ENCODE measurements at places on chromosomes 7 and 10. TPM values are rescaled to one million over a fixed set of nuclear protein-coding genes. Genes with fewer than 3 reads are reported as not detected.

- H3K4me3 ChIP-seq: no peak overlapping the region
- no peaks in the 10 kb centered on the region for H3K4me1 ChIP-seq
- no peak overlapping the region for H3K27ac ChIP-seq
- H3K27me3 ChIP-seq: peaks cover 3% of the 10 kb centered on the region
Measured at GRCh38 chr7:105408791-105409410, 20.2 kb upstream of the SRPK2 start.

GRCh38 chr10:125720002-125720382 is 483 bp downstream of the EDRF1 start:
- peak overlapping the region; percentile 96 for H3K27ac ChIP-seq
- H3K4me3 ChIP-seq: peak overlapping the region; percentile 98
- peaks cover 5% of the 10 kb centered on the region for H3K27me3 ChIP-seq
- peaks cover 14% of the 10 kb centered on the region for H3K36me3 ChIP-seq

GRCh38 chr10:85067955-85068354 is 739.6 kb downstream of the CCSER2 start:
- H3K4me3 ChIP-seq: no peak overlapping the region
- no peaks in the 10 kb centered on the region for H3K36me3 ChIP-seq
- no peak overlapping the region for H3K27ac ChIP-seq
- DNase-seq: no peak

DNA sequence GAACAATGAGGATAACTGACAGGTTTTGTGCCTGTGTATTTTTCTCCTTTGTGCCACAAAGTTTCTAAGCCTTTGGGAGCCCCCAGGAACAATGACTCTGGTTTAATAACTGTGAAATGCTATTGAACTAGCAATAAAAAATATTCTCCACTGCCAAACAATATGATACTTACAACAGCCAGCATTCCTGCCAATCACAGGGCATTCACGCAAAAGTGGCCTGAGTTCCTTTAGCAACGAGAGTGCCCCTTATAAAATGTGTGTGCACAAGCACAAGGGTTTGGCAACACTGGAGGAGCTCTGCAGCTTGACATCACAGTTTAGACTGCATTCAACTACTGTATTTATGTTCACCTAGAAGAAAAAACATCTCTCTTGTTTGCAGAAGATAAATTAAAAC is 412.9 kb upstream of the NFE2L3 start:
- no peaks in the 10 kb centered on the region for H3K36me3 ChIP-seq
- no peak overlapping the region for H3K27ac ChIP-seq

GRCh38 chr10:130806426-130806825 is 505.1 kb downstream of the TCERG1L start:
- no peaks in the 10 kb centered on the region for H3K4me1 ChIP-seq
- no peaks in the 10 kb centered on the region for H3K27me3 ChIP-seq
- no peaks in the 10 kb centered on the region for H3K36me3 ChIP-seq
- no peak for DNase-seq

DNA sequence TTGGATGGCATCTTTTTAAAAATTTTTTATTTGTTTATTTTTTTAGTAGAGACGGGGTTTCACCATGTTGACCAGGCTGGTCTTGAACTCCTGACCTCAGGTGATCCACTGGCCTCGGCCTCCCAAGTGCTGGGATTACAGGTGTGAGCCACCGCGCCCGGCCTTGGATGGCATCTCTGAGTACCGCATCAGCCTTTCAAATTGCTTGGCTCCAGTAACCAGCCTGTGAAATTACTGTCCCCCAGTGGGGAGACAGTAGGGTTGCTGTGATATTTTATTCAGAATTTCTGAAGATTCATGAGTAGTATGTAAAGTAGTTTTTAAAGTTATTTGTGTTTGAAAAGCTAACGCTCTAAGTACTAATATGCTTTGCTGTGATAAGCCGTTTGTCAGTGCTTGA is 1.2 kb downstream of the NUB1 start:
- H3K36me3 ChIP-seq: peaks cover 4% of the 10 kb centered on the region
- peak overlapping the region; percentile 90 for H3K4me3 ChIP-seq
- H3K4me1 ChIP-seq: peaks cover 29% of the 10 kb centered on the region
- H3K27me3 ChIP-seq: peaks cover 6% of the 10 kb centered on the region
- H3K27ac ChIP-seq: peak overlapping the region; percentile 91

- H3K4me3 ChIP-seq: no peak overlapping the region
- no peaks in the 10 kb centered on the region for H3K4me1 ChIP-seq
- H3K27ac ChIP-seq: no peak overlapping the region
- H3K36me3 ChIP-seq: no peaks in the 10 kb centered on the region
- no peak for DNase-seq
Measured at GRCh38 chr10:51129946-51130544, 55.8 kb downstream of the PRKG1 start.

- no peak overlapping the region for H3K4me3 ChIP-seq
- no peak overlapping the region for H3K27ac ChIP-seq
- DNase-seq: no peak
- peaks cover 8% of the 10 kb centered on the region for H3K27me3 ChIP-seq
- no peaks in the 10 kb centered on the region for H3K4me1 ChIP-seq
Measured at GRCh38 chr7:35513828-35514227, 181.1 kb downstream of the HERPUD2 start.

DNA sequence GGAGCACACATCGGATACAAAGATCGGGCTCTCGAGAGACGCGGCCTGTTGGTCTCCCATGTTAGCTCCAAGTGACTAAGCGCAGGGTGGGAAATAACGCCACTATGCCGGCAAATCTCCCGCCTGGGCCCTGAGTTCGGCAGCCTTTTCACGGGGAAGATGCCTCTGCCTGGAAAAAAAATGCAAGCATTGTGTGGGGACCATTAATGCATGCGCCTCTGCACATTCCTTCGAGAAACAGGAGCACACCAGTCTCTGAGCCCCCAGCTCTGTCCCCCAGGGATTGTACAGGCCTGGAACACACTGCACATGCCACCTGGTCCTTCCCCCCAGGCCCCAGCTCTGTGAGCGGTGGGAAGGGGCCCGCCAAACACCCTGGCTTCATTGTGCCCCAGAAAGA is 44.1 kb downstream of the FBXW4 start:
- no peak for DNase-seq
- no peaks in the 10 kb centered on the region for H3K27me3 ChIP-seq
- H3K36me3 ChIP-seq: peaks cover 16% of the 10 kb centered on the region
- no peak overlapping the region for H3K4me3 ChIP-seq
- peaks cover 22% of the 10 kb centered on the region for H3K4me1 ChIP-seq

DNA sequence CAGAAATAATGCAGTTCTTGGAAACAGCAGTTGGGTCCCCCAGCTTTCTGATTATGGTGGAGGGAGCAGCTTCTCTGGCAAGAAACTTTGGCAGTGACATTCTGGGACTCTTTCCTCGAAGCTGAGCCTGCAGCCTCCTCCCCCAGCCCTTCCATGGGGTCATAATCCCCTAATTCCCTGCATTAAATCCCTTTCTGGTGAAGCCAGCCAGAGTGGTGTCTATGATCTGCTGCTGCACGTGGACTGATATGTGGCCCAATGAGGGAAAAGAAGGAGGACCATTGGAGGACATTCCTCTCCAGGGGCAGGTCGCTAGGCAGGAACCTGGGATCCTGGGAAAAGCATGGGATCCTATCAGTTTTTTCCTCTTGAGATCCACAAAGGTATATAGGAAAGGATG is 470.5 kb downstream of the RPS24 start:
- no peak overlapping the region for H3K4me3 ChIP-seq
- peaks cover 4% of the 10 kb centered on the region for H3K27me3 ChIP-seq
- no peak for DNase-seq
- no peaks in the 10 kb centered on the region for H3K36me3 ChIP-seq
- H3K27ac ChIP-seq: no peak overlapping the region

DNA sequence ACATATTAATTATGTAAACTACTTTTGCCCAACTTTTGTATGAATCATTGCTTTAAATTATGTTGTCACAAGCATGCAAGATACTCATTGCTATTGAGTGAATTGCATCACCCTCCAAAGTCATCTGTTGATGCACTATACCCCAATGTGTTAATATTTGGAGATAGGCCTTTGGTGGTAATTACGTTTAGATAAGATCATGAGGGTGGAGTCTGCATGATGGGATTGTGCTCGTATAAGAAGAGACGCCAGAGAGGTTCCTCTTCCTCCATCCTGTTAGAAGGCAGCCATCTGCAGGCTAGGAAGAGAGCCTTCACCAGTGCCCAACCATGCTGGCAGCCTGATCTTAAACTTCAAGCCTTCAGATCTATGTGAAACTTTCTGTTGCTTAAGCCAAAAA is 95.3 kb upstream of the MAGI2 start:
- H3K4me3 ChIP-seq: no peak overlapping the region
- no peaks in the 10 kb centered on the region for H3K27me3 ChIP-seq
- no peak overlapping the region for H3K27ac ChIP-seq
- DNase-seq: no peak

- DNase-seq: no peak
- H3K4me1 ChIP-seq: no peaks in the 10 kb centered on the region
- H3K27ac ChIP-seq: no peak overlapping the region
- no peaks in the 10 kb centered on the region for H3K27me3 ChIP-seq
- H3K36me3 ChIP-seq: no peaks in the 10 kb centered on the region
- no peak overlapping the region for H3K4me3 ChIP-seq
Measured at GRCh38 chr7:51860305-51860704, 543.7 kb upstream of the COBL start.

- no peak for DNase-seq
- peaks cover 70% of the 10 kb centered on the region for H3K4me1 ChIP-seq
- H3K36me3 ChIP-seq: no peaks in the 10 kb centered on the region
- no peak overlapping the region for H3K4me3 ChIP-seq
- H3K27me3 ChIP-seq: peaks cover 6% of the 10 kb centered on the region
Measured at GRCh38 chr7:105345003-105345402, 43.7 kb downstream of the SRPK2 start.

DNA sequence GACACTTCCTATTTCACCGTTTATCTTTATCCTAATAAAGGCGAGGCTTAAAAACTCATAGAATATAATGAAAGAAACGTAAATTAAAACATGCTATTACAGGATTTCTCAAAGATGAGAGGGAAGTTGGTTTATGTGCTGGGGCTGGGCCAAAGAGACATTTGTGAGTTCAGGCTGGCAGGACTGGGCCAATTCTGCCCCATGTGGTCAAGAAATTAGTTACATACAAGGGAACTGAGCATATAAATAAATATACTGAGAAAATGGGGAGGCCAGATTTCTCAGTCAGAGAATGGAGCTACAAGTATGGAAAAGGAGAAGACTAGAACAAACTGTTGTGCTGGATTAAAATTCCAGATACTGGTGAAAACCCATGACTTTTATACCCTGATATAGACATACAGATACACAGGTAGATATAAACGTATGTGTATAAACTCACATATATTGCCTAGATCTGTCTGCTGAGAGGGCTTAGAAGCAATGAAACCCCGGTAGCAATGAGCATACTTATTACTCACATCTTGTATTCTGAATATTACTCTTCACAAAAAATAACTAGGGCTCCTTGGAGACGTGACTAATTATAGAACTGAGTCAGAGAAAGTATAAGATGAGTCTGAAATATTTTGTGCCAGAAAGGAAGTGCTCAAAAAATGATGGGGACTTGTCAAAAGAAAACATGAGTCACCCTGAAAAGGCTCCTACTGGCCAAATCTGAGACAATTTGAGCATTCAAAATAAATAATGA is 155.7 kb upstream of the FGFR2 start:
- peaks cover 10% of the 10 kb centered on the region for H3K4me1 ChIP-seq
- H3K4me3 ChIP-seq: no peak overlapping the region
- H3K27ac ChIP-seq: no peak overlapping the region
- no peak for DNase-seq

- DNase-seq: no peak
- no peak overlapping the region for H3K27ac ChIP-seq
- H3K4me1 ChIP-seq: peaks cover 8% of the 10 kb centered on the region
- peaks cover 2% of the 10 kb centered on the region for H3K27me3 ChIP-seq
- H3K36me3 ChIP-seq: no peaks in the 10 kb centered on the region
- H3K4me3 ChIP-seq: no peak overlapping the region
Measured at GRCh38 chr10:28279878-28280277, 23.0 kb downstream of the MPP7 start.

GRCh38 chr7:92750946-92751345 is 85.4 kb downstream of the CDK6 start:
- H3K4me3 ChIP-seq: no peak overlapping the region
- peaks cover 4% of the 10 kb centered on the region for H3K36me3 ChIP-seq
- no peak overlapping the region for H3K27ac ChIP-seq
- H3K27me3 ChIP-seq: no peaks in the 10 kb centered on the region
- DNase-seq: no peak
- peaks cover 18% of the 10 kb centered on the region for H3K4me1 ChIP-seq

DNA sequence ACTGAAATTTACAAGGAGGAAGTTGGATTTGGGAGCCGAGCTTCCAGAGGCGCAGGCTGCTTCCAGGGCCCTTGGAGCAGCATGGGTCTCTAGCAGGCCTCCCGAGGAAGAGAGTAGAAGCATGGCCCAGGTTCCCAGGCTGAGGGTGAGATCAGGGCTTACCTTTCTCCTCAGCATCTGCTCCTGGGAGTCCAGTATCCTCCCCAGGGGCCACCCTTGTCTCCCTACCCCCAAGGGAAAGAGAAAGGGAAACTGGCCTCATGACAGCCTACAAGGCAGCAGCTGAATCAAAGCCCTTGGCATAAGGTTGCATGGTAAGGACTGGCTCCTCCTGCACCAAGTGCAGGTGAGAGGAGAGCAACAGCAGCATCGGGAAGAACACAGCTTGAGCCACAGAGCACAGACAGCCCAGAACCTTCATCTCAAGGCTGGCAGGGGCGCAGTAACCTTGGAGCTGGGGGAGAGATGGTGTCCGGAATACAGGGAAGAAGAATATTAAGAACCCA is 114.5 kb downstream of the MARCHF5 start:
- H3K36me3 ChIP-seq: no peaks in the 10 kb centered on the region
- H3K27ac ChIP-seq: no peak overlapping the region
- no peaks in the 10 kb centered on the region for H3K4me1 ChIP-seq
- peaks cover 2% of the 10 kb centered on the region for H3K27me3 ChIP-seq

DNA sequence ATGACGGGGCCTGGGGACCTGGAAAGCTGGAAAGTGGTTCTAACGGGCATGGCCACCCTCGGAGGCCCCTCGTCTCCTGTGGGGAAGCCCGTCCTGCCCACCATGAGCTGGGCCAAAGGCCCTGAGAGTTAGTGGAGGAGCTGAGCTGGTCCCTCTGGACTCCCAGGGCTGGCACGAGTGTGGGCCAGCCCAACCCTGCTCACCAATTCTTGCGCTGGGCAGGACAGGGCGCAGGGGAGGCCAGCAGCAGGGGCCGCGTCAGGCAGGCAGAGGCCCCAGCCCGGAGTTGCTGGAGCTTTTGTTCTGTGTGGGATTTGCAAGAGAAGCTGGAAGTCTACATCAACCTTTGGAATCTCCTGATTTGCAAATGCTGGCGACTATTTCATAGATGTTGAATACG is 29.8 kb downstream of the UNCX start:
- H3K36me3 ChIP-seq: no peaks in the 10 kb centered on the region
- no peaks in the 10 kb centered on the region for H3K4me1 ChIP-seq
- no peak overlapping the region for H3K4me3 ChIP-seq
- H3K27me3 ChIP-seq: peaks cover 5% of the 10 kb centered on the region
- no peak for DNase-seq
- no peak overlapping the region for H3K27ac ChIP-seq

EPO gene
- not detected for polyA plus RNA-seq

PROSER2 gene
- polyA plus RNA-seq: not detected

MKI67 gene
- 0.10 TPM for polyA plus RNA-seq

BTBD16 gene
- not detected for polyA plus RNA-seq

DCLRE1A gene
- polyA plus RNA-seq: 7.1 TPM

NXPH1 gene
- polyA plus RNA-seq: not detected

PAX4 gene
- not detected for polyA plus RNA-seq

STOX1 gene
- polyA plus RNA-seq: not detected

All from immature natural killer cell (primary cell).